ENCODE measurements at places on chromosomes 3 and 15.

DNA sequence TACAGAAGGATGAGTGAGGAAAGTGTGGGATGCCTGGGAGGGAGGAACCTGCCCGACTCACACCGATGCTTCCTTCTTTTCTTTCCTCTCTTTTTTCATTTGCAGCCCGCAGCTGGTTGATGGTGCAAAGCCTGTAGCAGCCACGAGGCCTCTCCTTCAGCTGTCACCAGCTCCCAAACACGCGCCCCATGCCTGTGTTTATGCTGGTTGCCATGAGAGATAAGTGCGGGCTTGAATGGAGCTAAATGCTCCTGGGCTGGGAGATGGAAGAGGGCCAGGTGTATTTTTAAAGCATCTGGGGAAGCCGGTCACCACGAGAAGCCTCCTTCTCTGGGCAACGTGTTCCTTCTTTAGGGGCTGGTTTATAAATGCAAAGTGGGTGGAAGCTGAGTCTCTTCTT, 9.3 kb downstream of the COLQ start:
- DNase-seq: no peak

- no peak for DNase-seq
Observed at GRCh38 chr3:73624017-73624820, 522 bp downstream of the PDZRN3 start.

DNA sequence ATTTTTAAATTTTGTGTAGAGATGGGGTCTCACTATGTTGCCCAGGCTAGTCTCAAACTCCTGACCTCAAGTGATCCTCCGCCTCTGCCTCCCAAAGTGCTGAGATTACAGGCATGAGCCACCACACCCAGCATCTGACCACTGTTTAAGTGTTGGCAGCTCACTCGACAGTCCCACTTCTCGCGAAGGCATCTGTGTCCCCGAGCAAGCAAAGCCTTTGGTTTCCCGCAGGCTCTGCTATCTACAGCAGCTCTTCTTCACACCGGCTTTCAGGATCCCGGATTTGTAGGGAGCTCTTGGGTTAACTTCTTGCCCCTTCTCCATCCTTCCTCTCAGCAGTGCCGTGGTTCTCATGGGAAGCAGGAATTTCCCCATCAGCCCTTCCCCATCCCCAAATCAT, 240.9 kb downstream of the VPS13C start:
- DNase-seq: no peak

GRCh38 chr3:39724233-39724846, 85.1 kb upstream of the MYRIP start:
- no peak for DNase-seq

DNA sequence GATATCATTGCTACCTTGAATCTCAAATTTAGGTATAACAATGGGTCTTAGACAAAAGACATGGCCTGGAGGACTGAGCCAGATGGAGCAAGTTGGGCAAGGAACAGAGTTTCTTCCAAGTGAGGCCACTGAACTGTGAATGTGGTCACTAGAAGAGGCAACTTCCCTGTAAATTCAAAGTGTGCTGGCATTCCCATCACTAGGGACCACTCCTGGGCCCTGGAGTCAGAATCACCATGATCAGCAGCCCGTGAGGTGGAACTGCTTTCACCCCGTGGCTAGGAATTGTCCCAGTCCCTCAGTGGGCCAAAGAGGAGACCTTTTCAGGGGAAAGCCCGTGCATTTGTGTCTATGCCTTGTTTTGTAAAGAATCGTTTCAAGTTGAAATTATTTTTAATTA, 47.3 kb downstream of the HES1 start:
- no peak for DNase-seq

DNA sequence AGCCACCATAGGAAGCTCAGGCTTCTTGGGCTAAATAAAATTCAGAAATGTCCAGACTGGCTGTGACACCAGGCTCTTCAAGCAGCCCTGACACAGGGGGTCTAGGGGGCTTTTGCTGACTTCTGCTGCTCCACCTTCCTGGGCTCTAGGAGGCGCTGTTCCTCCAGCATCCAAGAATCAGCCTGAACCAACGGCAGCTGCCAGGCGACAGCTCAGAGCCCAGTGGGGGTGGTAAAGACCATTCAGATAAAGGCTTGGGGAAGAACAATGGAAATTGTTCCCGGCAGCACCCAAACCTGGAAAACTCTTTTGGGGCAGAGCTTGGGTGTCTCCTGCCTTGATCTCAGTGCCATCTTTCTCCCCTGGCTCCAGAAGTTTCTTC, 21.6 kb upstream of the PSTPIP1 start:
- DNase-seq: peak; percentile 55

DNA sequence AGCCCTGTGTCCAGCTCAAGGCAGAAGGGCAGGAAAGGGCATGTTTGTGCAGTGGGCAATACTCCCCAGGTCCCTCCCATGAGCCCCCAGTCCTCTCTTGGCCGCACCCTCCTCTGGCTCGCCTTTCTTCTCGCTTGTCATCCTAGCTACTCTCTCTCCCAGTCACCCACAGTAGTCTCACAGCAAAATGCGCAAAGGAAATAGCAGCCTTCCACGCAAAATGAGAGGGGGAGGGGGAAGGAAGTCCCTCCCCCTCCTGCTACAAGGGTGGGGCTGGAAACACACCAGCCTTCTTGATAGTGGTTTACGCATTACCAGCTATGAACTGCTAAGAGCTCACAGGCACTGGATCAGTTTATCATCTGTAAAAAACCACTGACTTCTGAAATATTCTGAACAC, 83.8 kb downstream of the GADL1 start:
- DNase-seq: no peak

GRCh38 chr15:78284758-78285157, 14.7 kb downstream of the SKIC8 start:
- no peak for DNase-seq

- DNase-seq: no peak
Observed at GRCh38 chr15:70214941-70215635, 117.4 kb upstream of the TLE3 start.

GRCh38 chr15:46304321-46304720, 669.5 kb downstream of the SQOR start:
- DNase-seq: no peak

GRCh38 chr15:61275901-61276300, 46.8 kb upstream of the RORA start:
- no peak for DNase-seq

DNA sequence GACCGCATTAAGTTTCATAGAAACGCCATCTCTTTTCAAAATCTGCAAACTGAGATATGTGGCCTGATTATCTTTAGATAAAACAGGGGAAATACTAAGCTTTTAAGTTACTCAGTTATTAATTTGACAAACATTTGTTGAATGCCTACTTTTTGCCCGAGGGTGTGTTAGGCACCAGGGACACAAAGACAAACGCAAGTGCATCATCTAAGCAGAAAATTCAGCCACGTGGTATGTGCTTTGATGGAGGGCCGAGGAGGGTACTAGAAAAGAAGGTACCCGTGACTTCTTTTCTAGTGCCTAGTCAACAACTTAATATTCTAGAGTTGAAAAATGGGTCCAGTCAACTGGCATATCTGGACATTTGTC, 594.3 kb downstream of the MAGI1 start:
- DNase-seq: no peak

DNA sequence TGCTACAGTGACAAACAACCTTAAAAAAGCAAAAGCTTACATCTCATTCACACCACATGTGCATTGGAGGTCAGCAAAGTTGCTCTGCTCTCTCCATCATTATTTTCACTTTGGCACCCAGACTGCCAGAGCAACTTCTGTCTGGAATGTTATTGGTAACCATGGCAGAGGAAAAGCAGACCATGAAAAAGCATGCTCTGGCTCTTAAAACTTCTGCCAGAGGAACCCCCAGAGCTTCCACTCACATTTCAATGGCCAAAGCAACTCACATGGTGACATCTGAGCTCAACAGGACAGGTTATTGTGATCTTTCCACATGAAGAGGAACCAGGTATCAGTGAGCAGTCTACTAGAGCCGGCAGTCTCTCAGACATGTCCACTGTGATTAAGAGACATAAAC, 21.9 kb upstream of the FRMD5 start:
- no peak for DNase-seq

GRCh38 chr3:168540726-168541125, 445.0 kb upstream of the GOLIM4 start:
- no peak for DNase-seq

- no peak for DNase-seq
Observed at GRCh38 chr3:168847291-168847883, 751.7 kb upstream of the GOLIM4 start.

- no peak for DNase-seq
Observed at GRCh38 chr3:183518491-183519251, 36.8 kb downstream of the KLHL6 start.

DNA sequence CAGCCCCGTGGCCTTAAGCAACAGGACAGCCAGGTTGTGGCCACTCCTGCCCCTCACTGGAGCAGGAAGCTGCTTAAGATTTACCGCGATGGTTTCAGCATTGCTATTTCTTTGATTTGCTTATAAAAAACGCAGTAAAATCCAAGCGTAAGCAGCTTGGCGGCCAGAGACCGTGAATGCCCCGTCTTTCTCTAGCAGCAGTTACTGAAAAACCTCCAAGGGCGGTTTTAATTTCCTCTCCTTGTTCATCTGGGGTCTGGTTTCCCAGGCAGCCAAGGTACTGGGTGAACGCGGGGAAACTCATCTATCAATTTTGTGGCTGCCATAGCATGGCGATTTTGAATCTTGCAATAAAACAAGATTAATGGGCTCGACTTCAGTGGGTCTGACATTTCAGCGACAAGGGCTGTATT, 130.3 kb downstream of the MINAR1 start:
- no peak for DNase-seq

DNA sequence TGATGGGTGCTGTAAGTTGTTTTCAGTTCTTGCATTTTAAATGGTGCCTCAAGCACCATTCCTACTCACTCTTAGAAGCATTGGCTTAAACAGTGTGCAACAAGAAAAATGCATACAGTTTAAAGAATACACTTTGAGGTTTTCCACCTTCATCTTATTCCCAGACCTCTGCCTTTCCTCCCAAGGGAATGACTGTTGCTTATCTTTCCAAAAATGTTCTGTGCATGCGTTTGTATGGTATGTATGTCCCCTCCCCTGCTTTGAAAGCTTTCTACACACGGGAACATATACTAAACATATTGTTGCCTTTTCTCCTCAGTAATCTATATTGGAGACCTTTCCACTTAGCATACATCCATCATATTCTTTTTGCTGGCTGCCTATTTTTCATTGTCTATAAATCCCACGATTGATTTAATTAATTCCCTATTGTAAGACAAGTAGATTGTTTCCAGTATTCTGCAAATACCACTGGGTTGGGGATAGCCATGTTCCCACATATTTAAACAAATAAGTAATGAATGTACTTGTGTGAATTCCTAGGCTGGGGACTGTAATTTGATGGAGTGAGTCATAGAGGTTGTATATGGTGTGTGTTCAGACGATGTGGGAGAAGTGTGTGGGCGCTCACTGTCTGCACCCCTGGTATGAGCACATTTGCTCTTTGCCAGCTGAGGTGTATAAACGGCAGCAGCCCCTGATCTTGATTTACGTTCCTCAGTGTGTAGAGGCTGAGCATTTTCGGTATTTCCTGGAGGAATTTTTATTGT, 5.8 kb downstream of the TRAK1 start:
- no peak for DNase-seq

DNA sequence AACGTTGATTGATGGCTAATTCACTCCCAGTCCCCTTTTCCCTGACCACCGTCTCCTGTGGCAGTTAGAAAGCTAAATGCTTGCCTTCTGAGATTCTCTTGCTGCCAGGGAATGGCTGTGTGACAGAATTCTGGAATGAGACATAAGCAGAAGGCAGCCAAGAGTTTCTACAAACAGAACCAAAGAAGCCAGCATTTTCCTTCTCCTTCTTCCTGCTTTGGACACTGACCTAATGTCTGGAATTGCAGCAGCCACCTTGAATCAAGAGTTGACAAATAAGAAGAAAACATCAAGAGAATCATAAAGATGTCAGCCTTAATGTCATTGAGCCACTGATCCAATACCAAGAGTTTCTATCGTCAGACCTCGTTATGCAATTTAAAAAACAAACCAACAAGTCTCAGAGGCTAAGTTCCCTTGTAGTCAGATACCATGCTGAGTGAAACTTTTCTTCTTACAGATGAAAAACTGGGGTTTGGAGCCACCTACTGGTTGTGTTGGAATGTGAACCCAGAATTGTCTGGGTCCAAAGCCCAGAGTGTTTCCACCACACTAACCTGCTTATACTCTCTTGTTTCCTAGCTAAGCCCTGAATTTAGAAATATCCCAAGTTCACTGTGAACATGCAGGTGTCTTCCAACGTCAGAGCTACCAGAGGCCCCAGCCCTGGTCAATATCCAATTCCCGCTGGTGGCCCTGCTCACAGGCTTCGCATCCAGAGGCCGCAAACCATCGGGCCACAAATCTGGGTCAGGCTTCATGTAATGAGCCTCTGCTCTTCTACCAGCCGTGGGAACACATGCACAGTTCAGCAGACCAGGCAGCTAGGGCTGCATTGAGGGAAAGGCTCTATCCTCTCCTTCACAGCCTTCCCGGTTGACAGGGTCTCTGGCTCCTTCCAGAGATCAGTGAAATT, 42.5 kb downstream of the MCF2L2 start:
- peak; percentile 33 for DNase-seq

DNA sequence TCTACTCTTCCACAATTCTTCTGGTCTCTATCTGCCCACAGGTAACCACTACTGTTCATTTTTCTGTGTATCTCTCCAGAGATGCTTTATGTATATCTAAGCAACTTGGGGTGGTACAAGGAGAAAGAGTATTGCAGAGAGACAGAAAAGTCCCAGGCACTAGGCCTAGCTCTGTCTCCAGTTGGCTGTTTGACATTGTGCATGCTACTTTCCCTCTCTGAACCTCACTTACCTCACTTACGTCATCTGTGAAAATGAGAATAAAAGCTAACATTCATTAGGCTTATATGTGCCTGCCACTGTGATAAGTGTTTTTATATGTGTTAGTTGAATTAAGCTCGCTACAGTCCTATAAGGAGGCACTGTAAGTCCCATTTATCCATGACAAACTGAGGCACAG, 76.7 kb upstream of the RNU6-1 start:
- no peak for DNase-seq

DNA sequence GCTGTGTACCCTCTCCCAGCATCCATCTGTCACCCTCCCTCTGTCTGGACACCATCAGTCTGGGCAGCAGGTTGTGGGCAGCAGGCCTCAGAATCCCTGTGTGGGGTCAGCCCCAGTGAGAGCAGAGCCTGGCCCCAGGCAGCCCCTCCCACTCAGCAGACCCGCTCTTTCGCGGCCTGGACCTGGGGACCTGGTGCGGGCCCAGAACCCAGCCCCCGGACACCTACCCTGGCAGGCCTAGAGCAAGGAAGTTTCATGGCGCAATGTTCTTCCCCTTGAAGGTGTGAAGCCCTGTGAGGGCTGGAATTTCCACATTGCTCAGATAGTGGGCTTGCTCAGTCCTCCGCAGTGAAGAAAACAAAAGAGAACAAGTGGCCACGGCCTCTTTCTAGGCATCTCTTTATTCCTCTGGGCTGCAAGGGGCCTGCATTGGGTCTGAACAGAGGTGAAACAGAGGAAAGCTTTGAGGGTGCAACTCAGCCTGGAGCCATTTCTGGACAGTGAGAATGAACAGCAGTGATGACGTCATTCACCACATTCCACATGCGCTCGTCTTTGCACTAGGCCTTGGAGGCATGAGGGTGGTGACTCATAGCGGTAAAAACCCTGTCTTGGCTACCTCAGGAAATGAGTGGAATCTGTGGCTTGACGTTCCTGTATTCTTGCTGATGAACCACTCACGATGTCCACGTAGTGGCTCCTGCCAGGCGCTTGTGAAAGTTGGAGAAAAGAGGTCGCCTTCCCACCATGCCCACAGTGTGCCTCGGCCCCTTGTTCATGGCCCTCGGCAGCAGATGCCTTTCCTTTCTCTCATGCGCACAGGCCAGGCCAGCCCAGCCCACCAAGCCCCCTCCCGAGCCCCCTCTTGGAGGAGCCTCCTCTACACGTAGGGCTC, 66.1 kb downstream of the SLC30A4 start:
- DNase-seq: peak; percentile 45
